Hematopoietic multipotent progenitor cell treated with erythropoietin and hydrocortisone succinate and interleukin-3 and kit ligand, for 6 days (in vitro differentiated cells): ENCODE measurements at places on chromosomes 4 and X.

- no peak for DNase-seq
Measured at GRCh38 chrX:153074935-153075334, 2.7 kb downstream of the PNMA6A start.

GRCh38 chrX:147803948-147804347 lies 107.8 kb upstream of the FMR1 start:
- DNase-seq: peak; percentile 59

DNA sequence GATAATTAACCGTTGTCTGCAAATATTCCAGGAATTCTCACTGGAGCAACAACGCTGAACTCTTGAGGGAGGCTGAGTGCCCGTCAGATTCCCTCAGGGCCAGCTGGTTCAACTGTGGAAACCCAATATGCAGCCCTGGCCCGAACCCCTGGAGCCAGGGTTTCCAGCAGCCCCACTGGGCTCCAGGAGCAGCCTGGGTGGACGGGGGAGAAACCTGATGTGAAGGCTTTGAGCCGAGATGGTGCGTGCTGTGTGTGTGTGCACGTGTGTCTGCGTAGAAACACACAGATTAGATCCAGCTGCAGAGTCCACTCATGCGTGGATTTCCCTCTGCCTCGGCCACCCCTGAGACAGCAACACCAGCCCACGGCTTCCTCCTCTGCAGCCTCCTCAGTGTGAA lies 19.4 kb upstream of the SLC25A6 start:
- DNase-seq: no peak

DNA sequence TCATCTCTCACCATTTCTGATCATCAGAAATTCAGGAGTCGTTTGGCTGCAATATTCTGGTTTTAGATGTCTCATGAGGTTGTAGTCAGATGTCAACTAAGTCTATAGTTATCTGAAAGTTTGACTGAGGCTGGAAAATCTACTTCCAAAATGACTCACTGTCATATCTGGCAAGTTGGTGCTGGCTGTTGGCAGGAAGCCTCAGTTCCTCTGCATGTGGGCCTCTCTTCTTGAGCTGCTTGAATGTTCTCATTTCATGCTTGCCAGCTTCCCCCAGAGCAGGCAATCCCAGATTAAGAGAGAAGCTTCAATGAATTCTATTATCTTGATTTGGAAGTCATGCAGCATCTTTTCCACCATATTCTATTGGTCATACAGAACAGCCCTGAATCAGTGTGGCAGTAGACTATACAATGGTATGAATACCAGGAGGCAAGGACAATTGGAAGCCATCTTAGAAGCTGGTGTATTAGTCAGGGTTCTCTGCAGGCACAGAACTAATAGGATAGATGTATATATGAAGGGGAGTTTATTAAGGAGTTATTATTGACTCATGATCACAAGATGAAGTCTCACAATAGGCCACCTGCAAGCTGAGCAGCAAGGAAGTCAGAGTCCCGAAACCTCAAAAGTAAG lies 46.8 kb upstream of the ELF2 start:
- DNase-seq: peak; percentile 60

DNA sequence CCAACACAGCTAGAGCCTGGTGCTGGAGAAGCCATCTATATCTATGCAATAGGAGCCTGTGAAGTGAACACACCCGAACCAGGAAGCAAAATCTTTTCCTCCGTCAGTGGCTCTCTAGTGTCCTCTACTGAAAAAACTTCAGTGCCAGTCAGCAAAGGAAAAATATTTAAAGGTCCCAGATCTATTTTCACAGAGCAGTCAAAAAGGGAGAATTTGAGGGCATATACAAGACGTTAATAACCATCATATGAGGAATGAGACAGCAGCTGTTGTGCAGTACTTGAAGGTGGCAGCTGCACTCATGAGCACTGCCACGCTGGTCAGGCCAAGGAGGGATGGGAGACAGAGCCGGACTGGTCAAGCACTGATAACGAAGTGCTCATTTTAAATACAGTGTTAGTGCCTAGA lies 14.4 kb downstream of the MCUB start:
- peak; percentile 75 for DNase-seq

- no peak for DNase-seq
Measured at GRCh38 chr4:109465069-109465468, 31.5 kb downstream of the SEC24B start.

GRCh38 chr4:101140228-101140627 lies 207.1 kb downstream of the PPP3CA start:
- DNase-seq: peak; percentile 15

DNA sequence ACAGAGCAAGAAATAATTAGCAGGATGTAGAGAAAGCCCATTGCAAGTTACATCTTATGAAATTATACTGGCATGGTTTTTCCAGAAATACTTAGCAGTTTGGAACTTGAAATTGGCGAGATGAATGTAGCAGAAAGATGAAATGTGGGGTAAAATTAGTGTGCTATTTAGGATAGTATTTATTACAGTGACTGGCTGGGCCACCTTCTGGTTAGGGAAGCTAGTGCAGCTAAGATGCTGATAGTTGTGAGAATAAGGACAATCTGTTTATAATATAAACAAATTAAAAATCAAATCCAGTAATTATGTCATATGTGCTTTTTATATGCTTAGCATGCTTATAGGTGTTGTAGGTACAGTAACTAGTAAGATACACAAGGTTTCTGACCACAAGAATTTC lies 74.8 kb downstream of the IL15 start:
- DNase-seq: peak; percentile 65

- DNase-seq: no peak
Measured at GRCh38 chr4:91746551-91746950, 557.2 kb upstream of the GRID2 start.

DNA sequence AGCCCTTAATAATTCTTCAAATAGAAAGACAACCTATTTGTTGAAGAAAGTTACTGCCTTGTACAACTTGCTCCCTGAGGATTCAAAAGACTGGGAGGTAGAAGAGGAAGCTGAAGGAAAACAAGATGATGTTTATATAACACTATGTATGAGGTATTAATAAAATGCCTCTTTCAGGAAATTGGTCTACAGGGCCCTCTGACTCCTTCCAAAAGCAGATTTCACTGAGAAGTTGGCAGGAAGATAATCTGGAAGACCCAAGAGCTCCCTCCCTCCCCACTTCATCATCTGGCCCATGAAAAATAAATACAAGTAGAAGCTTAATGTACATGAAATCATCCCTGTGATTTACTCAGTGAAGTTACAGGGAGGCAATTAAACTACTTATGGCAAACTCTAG lies 107.5 kb upstream of the MAGEC2 start:
- no peak for DNase-seq

DNA sequence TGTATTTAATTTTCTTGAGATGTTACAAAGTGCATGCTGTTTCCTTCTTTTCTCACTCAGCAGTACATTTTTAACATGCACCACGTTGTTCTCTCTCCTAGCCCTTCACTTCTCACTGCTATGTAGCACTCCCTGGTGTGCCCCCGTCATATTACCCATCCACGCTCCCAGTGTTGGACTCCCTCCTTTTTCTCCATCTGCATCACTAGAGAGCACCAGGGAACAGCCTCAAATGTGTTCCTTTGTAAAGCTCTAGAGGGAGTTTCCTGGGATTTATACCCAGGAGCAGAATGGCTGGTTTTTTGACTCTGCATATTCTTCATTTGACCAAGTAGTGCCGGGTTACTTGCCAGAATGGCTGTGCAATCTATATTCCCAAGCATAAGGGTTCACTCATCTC lies 240.3 kb upstream of the ANXA3 start:
- DNase-seq: no peak

DNA sequence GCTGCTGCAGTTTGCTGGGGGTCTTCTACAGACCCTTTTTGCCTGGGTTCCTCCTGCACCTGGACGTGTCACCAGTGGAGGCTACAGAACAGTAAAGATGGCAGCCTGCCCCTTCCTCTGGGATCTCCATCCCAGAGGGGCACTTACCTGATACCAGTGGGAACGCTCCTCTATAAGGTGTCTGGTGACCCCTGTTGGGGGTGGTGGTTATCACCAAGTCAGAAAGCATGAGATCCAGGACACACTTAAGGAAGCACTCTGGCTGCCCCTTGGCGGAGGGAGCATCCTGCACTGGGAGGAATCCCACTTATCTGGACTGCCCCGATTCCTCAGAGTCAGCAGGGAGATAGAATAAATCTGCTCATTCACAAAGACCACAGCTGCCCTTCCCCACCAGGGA lies 218.9 kb upstream of the GALNTL6 start:
- DNase-seq: no peak

- no peak for DNase-seq
Measured at GRCh38 chr4:118867311-118868067, 21.2 kb upstream of the SYNPO2 start.

DNA sequence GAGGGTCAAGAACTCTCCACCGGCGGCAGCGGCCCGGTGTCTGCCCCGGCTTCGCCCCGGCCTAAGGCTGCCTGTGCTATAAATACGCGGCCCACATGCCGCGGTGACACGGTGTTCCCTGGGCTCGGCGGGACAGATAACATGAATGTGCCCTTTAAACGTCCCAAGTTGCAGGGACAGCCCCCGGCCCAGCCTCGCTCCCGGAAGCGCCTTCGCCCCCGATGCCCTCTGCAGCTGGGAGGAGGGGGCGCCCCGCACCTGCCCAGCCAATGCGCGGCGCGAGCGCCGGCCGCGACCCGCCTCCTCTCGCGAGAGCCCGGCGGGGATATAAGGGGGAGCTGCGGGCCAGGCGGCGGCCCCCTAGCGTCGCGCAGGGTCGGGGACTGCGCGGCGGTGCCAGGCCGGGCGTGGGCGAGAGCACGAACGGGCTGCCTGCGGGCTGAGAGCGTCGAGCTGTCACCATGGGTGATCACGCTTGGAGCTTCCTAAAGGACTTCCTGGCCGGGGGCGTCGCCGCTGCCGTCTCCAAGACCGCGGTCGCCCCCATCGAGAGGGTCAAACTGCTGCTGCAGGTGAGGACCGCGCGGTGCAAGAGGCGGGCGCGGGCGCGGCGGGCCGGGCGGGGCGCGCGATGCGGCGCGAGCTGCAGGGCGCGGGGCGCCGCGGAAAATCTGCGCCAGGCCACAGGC lies at the start of gene SLC25A4:
Gene SLC25A4 (plus strand): TSS at position 355 of the 689 bp plus-strand sequence. CDS start 107 bp downstream, at position 462.
- peak; percentile 74 for DNase-seq

- DNase-seq: no peak
Measured at GRCh38 chrX:38178396-38178795, 42.3 kb downstream of the SRPX start.

DNA sequence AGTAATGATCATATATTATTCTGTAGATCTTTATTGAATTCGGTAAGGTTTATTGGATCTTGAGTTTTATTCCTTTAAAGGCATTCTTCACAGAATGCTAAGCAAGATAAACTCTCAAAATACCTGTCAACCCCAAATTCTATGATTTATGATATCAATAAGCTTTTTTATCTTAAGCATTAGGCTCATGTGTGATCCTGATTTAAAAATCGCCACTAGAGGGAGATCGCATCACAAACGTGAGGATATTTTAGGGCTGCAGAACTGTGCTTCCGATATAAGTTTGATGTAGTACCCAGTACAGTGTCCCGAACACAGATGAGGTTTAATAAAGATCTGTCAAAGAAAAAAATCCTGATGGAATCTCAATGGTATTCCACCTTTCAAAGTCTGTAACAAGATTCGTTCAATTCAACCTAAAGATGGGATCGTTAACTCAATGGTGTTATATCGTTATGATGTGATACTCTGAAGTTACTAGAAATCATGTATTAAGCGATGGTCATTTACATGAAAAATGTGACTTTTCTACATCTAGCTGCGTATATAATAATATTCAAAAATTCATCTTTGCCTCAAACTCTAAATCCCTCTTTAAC lies 169.0 kb downstream of the CORIN start:
- DNase-seq: peak; percentile 74

GRCh38 chr4:53981567-53981966 lies 82.8 kb downstream of the CHIC2 start:
- DNase-seq: no peak

GRCh38 chr4:147312376-147313046 lies 168.4 kb upstream of the EDNRA start:
- no peak for DNase-seq

GRCh38 chr4:151395873-151396272 lies 13.1 kb upstream of the FHIP1A start:
- DNase-seq: no peak

DNA sequence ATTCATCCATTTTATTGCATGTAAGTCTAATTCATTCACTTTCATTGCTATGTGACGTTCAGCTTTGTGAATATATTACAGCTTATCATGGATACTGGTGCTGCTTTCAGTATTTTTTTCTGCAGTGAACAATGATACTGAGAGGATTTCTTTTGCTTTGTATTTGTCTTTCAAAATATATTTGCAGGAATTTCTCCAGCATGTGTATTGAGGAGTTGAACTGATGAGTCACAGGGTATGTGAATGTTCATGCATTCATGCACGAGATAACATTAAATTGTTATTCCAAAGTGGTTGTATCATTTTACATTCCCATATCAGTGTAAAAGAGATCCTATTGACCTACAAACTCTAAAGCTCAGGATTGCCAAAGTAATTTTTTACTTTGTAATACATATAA lies 283.8 kb upstream of the ARSJ start:
- no peak for DNase-seq

GRCh38 chr4:181146051-181146450 lies 1097.2 kb upstream of the TENM3 start:
- no peak for DNase-seq

GRCh38 chrX:123277821-123278220 lies 93.7 kb downstream of the GRIA3 start:
- no peak for DNase-seq
